Hematopoietic multipotent progenitor cell treated with erythropoietin and hydrocortisone succinate and interleukin-3 and kit ligand, for 17 days (in vitro differentiated cells): ENCODE measurements at places on chromosomes 6 and 20.

GRCh38 chr6:44868335-44868668 lies 459.8 kb upstream of the RUNX2 start:
- DNase-seq, result no peak

DNA sequence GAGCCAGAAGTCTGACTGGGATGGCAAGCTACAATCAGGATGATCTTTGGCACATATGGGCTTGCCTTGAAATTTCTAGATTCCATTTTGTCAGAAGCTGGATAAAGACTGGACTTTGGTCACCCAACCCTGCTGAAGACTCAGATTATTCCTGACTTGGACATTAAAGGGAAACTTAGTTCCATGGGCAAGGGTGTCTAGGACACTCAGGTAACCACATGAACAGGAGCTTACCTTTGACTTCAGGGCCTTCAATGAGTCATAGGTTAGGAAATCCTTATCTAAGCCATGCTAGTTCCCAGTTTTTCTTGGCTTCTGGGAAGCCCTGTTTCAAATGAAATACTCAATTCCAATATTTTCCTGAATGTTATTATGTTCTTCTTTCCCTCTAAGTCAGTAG lies 28.5 kb upstream of the IFNGR1 start:
- no peak for DNase-seq

GRCh38 chr6:164068527-164068926 lies 654.0 kb downstream of the QKI start:
- DNase-seq, result no peak

DNA sequence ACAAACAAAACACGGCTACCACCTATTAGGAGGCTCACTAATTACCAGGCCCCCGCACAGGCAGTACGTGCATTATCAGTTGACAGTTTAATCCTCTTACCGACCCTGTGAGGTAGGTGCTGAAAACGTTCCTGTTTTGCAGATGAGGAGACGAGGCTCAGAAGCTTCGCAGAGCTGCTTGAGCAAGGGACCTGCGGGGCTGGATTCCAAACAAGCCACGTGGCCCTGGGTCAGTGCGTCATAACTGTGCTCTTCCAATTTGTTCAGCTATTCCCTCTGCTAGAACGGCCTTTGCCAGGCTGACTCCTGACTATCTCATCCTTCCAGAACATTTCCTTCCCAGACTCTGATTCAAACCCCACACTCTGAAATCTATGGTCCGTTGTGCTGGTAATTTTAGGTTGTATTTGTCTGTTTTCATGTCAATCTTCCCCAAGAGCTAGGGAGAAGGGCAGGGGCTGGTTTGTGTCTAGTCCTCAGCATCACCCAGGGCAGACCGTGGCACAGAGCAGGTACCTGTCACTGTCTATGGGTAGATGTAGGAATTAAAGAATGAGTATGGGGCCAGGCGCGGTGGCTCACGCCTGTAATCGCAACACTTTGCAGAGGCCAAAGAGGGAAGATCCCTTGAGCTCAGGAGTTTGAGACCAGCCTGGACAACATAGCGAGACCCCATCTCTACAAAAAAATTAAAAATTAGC lies 28.8 kb upstream of the TLDC2 start:
- DNase-seq, result no peak

DNA sequence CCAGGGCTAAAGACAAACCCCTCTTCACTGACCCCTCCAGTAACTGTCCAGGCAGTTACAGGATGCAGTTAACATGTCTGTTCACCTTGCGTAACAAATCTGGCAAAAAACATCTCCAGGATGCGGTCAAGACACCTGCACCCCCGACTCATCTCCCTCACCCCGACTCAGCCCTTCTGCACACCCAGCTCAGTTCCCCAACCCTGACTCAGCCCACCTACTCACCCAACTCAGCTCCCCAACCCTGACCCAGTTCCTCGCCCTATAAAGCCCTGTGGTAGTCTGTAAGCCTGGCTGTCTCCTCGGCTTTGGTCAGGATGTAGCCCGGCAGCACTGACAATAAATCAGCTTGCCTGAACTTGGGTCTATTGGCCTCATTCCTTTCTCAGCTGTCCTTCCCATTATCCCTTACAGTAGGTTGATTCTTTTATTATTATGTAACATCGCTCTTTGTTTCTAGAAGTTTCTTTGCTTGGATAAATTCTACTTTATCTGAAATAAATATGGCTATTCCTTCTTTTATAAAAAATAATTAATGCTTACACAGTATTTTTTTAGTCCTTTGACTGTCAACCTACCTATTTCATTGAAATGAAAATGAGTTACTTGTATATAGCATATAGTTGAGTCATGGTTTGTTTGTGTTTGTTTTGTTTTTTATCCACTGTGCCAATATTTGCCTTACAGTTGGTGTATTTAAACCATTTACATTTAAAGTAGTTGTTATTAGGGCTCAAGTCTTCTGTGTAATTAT lies 12.9 kb upstream of the ADTRP start:
- DNase-seq, result no peak
